CD4-positive, alpha-beta T cell treated with Interleukin-21 for 1 hour (primary cell): ENCODE measurements at places on chromosomes 12 and 14.

GRCh38 chr12:7125632-7126227 lies 3.0 kb downstream of the RBP5 start:
- DNase-seq, result no peak

GRCh38 chr12:8890313-8891085 lies 23.8 kb upstream of the PHC1 start:
- peak; percentile 70 for DNase-seq

- no peak for DNase-seq
Measured at GRCh38 chr14:77302926-77303325, 17.8 kb downstream of the POMT2 start.

- DNase-seq, result no peak
Measured at GRCh38 chr14:83147006-83147405, 1613.4 kb upstream of the SEL1L start.

GRCh38 chr12:102144221-102144620 lies 24.2 kb downstream of the PARPBP start:
- no peak for DNase-seq

DNA sequence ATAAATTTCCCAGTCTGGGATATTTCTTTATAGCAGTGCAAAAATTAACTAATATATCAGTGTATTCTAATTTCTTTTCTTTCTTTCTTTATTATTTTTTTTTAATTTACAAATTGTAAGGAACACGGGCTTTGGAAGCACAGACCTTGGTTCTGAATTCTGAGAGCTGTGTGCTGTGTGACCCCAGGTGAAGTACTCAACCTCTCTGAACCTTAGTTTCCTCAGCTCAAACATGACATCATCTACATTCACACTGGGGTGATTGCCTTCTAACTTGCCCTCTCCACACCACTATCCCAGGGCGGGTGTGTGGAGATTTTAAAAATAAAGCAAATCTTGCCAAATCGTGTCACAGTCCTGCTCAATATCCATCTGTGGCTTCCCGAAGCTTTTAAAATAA lies 282.8 kb downstream of the C12orf75 start:
- DNase-seq, result no peak

DNA sequence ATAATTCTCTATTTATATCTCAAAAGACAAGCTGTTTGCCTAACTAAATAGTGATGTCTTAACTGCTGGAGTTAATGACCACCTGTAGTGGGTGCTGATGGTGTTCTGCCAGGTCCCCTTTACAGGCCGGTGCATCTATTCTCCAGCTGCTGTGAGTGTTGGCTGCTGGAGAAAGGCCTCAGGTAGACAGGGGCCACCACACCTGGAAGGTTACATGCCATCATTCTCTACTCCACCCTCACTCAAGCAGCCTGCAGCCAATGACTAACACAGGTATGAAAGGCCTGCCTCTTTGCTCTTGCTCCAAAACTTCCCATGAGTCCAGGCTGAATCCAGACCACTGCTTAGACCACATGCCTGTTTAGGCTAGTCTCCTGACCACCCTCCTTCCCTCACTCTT lies 73.9 kb downstream of the RPS6KA5 start:
- DNase-seq, result no peak

DNA sequence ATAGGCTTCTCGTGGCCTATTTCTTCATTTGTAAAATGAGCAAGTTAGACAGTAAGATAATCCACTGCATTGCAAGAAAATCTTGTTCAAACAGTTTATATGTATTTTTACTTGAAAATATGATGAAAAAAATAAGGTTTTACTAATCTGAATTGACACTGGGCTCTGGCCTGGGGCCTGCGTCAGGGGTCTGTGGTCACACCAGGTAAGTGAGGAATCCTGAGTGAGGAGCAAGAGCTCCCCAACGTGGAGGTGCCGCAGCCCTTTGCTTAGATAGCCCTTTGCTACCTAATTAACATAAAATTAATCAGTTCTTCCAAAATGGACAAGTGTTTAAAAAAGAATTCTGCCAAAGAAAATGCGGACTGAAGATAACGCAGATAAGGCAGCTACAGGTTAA lies 39.1 kb upstream of the STAB2 start:
- DNase-seq, result no peak

- DNase-seq, result no peak
Measured at GRCh38 chr12:55700255-55701018, 7.3 kb downstream of the ITGA7 start.

GRCh38 chr14:33408291-33408690 lies 469.6 kb downstream of the NPAS3 start:
- DNase-seq, result no peak

- DNase-seq, result no peak
Measured at GRCh38 chr12:43348221-43348620, 203.8 kb downstream of the ADAMTS20 start.

GRCh38 chr12:15752785-15753184 lies 36.4 kb downstream of the EPS8 start:
- DNase-seq, result no peak
